H4 (cell line): ENCODE measurements at places on chromosomes 2 and 18. TPM values are rescaled to one million over a fixed set of nuclear protein-coding genes. Genes with fewer than 3 reads are reported as not detected.

GRCh38 chr2:228056293-228057097, 125.0 kb downstream of the SPHKAP start:
- DNase-seq = no peak

GRCh38 chr2:219420687-219421086, 2.5 kb downstream of the DES start:
- no peak for DNase-seq

- no peak for DNase-seq
Measured at GRCh38 chr2:27152796-27153464, 4.1 kb downstream of the TCF23 start.

- DNase-seq = peak; percentile 38
Measured at GRCh38 chr18:21242141-21242779, at the start of gene GREB1L. Gene GREB1L (plus strand): TSS chr18:21242232. CDS start chr18:21383519, 141,287 bp downstream.

ANO7 gene
- total RNA-seq = 0.43 and 0.91 TPM in 2 replicates

DNA sequence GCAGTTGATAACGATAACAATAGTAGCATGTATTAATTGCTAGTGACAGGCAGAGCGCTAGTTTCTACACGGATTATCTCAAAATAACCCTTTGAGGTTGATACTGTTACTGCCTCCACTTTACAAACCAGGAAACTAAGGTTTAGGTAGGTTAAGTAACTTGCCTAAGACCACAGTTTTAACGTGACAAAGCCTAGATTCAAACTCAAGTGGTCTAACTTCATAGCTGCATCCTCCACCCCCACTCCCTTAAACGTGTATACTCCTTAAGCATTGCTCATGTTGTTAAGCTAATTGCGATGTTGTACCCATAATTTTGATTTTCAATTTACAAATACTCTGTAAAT, 1.2 kb downstream of the ME2 start:
- DNase-seq = no peak

DNA sequence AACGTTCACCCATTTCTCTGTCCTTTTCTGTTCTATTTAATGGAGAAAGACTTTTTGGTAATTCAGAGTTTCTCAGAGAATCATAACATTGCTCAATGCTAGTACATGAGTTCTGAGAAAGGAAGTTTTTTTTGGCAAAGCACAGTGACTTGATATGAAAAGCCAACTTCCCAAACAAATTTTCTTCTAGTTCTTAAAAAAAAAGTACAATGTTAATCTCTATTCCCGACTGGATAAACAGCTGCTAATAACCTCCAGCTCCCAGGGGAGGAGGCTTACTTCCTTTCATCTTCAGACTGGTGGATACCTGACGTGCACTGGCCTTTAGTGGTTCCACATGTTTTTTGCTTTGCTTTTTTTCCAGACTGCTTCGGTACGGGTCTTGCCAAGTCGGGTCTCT, 284.6 kb upstream of the CCDC68 start:
- no peak for DNase-seq

NPAS2 gene
- total RNA-seq = 2.8 and 4.7 TPM in 2 replicates

DNA sequence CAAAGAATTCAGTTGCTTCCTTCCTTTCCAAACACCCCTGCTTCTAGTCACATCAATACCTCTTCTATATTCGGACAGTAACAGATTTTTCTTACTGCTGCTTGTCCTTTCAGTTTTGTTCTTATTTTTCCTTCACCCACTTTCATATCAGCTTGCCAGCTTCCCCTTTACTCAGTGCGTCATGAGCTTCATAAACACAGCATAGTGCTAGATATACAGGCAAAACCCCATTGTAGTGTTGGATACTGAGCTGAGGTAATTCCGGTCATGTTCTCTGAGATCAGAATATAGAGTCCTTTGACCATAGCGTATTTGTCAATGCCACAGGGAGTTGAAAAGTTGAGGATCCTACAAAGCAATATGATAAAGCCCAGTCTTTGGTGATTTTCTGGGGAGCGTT, 2.4 kb downstream of the FARP2 start:
- no peak for DNase-seq

- DNase-seq = no peak
Measured at GRCh38 chr2:197990356-197990755, 186.0 kb downstream of the PLCL1 start.

KCNK3 gene
- total RNA-seq = 0.12 and 2.1 TPM in 2 replicates

CRYBA2 gene
- total RNA-seq = not detected in 2 replicates

- peak; percentile 58 for DNase-seq
Measured at GRCh38 chr2:42047488-42048298, at the start of gene PKDCC. Gene PKDCC (plus strand): TSS chr2:42048021. CDS start chr2:42048200, 179 bp downstream.

- DNase-seq = no peak
Measured at GRCh38 chr18:63192126-63192884, 127.3 kb downstream of the BCL2 start.

C2orf66 gene
- not detected in 2 replicates for total RNA-seq

DNA sequence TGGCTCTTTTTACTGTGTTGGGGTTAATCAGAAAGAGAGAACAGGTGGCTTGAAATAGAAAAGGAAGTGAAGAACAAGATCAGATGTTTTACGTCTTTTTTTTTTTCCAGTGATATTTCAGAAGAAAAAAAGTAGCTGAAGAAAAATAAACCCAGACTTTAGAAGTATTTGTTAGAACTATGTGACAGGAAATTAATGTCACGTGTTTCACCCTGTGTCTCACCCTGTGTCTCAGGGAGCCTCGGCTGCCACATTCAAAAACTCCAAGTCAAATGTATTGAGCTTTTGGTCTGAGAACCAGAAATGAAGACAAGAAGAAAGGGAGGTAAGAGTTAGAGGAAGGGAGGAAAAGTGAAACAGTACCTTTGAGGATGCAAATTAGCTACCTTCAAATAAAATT, 38.0 kb downstream of the AKAIN1 start:
- DNase-seq = no peak

DNA sequence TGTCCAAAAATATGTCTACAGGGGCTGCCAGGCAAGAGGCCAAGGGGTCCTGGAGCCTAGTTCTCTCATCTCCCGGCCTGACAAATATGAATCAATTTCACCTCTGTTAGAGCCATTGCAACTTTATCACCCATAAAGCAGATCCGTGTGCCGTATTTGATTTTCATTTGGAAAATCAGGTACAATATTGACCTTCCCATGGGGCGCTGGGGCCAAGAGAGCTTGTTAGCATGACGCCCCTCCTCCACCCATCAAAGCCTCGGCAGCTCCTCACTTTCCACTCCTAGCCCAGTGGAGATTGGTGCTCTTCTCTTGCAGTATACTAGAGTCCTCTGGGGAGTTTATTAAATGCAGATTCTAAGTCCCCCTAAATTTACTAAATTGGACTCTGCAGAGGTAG, 96.8 kb downstream of the CAPN13 start:
- no peak for DNase-seq

DNA sequence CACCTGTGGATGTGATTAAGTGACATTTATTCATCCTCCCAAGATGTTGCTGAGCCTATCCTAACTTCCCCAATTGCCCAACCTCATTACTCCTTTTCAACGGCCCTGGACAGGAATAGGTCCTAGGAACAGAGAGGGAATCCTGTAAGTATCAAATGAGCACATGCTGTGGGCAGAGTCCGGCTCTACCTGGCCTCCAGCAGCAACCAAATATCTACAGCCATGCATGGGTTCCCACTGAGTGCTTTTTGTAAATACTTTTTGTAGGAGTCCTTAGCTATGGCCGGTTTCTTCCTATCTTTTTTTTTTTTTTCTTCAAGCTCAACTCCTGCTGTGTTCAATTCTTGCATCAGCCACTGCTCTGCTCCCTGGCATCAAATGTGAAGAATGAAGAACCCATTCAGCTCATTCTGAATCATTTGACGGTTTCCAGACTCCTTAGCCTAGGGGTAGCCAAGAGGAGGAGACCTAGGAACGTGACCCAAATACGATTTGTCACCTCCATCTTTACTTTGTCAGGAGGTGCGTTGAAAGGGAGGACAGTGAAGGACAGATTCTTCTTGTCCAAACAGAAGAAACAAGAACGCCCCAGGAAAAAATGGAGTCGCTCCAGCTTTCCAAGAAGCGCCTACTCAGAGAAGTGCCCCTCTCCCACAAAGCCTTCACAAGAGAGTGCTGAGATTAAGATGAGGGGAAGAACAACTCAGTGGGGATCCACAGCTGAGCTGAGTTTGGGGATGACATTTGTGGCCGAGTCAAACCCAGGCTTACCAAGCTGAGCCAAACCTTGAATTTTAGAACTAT, 46.7 kb upstream of the LCLAT1 start:
- no peak for DNase-seq

DNA sequence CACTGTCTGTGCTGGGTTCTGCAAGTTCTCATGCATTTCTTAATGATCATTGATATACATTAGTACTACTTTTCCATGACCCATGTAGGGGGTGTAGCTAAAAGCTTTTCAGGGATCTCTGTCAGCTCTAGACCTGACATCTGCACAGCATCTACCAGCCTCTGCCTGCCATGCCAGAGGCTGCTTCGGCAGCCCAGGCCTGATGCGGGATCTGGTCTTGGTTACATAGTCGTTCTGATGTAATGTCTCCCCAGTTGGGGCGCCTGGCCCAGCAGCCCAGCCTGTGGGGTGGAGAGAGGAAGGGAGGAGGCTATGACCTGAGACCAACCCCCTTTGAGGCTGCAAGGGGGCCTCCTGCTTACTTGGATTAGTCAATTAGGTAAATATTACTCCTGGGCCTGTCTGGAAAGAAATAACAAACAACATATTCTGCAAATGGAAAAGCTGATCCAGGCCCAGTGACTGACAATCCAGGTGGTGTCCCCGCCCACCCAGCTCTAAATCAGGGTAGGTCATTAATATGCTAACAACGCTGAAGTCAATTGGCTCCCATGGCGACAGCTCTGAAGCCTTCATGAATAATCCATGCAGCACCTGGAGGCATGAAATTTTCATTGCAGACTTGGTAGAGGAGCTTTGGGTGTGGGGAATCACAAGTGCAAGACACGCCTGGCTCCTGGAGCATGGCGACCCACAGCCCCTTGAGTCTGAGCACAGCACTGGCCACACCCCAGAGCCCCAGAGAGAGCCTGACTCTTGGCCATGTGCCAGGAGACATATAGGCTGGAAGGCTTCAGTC, 575.3 kb downstream of the CMPK2 start:
- DNase-seq = no peak

ATP6V1B1 gene
- 0.33 and 0.45 TPM in 2 replicates for total RNA-seq

GRCh38 chr2:43019025-43019367, 207.4 kb downstream of the ZFP36L2 start:
- no peak for DNase-seq

GRCh38 chr2:65371074-65371434, 61.3 kb downstream of the SPRED2 start:
- no peak for DNase-seq

DNA sequence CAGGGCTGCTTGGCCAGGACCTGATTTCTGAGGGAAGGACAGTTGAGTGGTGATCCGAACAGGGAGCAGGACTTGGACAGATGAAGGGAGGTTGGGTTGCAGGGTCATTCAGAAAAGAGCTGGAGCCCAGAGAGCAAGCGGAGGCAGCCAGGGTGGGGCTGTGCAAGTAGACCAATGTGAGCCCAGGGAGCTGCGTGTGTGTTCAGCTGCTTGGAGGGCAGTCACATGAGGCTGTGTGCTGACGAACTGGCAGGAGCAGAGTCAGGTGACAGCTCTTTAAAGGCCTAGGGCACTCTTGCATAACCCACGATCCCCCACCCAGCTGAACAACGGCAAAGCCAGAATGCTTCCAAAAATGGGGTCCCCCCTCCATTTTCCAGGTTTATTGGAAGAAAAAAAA, 4.6 kb upstream of the MLPH start:
- peak; percentile 78 for DNase-seq

DNA sequence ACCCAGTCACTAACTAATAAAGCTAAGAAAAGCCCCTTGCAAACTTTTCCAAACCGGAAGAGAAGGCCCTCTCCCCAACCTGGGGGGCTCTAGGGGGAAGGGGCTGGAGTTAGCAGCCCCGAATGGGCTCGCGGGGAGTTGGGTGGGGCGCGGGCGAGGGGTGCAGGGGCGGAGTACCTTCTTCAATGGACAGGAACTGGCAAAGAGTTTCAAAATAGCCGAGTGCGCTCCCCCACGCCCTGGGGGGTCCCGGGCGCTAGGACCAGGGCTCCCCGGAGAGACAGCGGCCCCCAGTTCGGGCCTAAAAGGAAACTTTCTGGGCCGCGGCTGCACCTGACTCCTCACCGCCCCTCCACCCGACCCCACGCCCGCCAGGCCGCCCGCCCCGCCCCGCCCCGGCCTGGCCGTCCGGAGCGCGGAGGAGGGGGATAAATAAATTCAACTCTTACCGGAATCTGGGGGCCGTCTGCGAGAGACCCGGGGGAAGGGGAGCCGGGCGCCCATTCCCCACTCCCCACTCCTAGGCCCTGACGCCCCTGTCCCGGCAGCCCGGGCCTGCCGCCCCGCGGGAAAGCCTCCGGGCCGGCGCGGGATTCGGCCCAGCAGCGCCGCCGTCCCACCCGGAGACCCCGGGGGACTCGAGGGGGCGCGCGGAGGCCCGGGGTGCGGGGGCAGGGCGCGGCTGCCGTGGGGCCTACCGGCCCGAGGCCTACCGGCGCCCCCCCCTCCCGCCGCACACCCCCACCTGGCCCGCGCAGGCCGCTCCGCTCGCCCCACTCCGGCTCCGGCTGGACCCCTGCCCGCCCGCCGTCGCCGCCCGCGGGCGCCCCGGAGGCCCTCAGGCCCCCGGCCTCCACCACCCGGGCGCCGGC, 868 bp downstream of the INO80D start:
- no peak for DNase-seq

UGT1A3 gene
- not detected in 2 replicates for total RNA-seq

IGFBP2 gene
- total RNA-seq = 11.6 and 14.7 TPM in 2 replicates

GRCh38 chr18:32502014-32502413, 31.3 kb upstream of the GAREM1 start:
- no peak for DNase-seq

GRCh38 chr2:112980537-112980936, 2.7 kb downstream of the IL36G start:
- no peak for DNase-seq

CAPN14 gene
- total RNA-seq = 0.14 TPM in 1 of 2 replicates, not detected in the other

GRCh38 chr18:78619854-78620253, 359.8 kb upstream of the SALL3 start:
- no peak for DNase-seq

DNA sequence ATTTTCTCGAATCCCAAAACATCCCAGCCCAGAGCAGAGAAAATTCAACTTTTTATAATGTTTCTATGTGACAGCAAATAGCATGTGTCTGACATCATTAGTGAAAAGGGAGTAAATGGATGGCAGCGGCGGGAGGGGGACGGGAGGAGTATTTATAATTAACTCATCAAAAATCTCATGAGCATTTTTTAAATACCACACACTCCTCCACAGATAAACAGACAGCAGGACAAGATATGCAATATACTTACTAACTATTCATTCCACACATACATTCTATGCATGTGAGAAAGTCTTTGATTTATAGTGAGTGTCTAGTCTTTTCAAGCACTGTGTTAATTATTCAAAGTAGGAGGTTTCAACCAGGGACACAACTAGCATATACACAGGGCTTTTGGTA, 107.6 kb downstream of the LRP2 start:
- DNase-seq = no peak

MDH1B gene
- total RNA-seq = 2.6 and 8.7 TPM in 2 replicates

DNA sequence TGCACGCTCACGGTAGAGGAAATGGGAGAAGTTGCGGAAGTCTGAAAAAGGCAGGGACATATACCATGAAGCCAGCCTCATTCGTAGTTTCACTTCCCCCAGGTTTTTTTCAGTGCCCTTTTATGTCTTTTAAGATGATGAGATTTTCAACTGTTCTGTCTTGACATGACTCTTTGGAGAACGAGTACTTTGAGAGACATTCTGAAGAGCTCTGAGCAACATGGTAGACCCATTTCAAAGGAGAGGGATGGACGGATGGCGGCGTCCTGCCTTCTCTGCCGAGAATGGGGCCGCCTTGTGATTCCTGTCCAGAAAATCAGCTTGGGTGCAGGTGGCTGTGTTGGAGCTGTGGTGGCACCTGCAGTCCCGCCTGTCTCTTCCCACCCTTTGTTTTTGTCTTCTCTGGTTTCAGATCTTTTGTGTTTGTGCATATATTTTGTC, 41.7 kb downstream of the SH3BP4 start:
- no peak for DNase-seq

ARHGAP28 gene
- total RNA-seq = 26.4 and 32.3 TPM in 2 replicates
